ENCODE measurements at places on chromosomes 2 and 18.

DNA sequence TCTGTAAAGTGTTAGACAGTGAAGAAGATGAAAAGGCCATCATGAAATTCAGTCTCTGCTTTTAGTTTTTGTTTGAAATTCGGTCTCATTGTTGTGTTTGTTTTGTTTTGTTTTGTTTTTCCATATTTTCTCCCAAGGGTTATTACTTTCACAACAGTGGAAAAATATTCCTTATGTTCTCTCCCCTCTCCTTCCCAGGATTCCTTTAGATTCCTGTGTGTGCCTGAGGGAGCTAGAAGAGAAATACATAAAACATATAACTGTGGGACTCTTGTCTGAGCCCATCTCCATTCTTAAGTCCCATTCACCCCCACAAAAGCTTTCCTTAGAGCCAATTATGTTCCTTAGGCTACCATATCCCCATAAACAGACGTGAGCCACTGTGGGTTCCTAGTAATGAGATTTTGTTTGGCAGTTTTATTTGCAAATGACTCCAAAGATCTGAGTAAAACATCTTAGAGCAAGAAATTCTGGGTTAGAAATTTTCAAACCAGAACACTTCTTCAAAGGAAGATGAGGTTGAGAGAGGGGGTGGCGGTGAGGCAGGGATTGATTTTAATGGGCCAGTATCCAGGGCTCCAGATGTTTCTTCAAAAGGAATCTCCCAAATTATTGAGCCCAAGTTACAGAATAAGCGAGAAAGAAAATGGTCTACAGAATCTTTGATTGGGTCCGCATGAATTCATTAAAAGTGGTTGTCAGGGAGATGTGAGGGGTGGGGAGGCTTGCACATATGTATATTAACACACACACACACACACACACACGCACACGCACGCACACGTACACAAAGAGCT, 157.8 kb upstream of the TNP1 start:
- no peak for DNase-seq

- DNase-seq = no peak
These were observed 564.0 kb downstream of the TNS1 start for GRCh38 chr2:217438821-217439220.

- DNase-seq = no peak
These were observed 365.5 kb upstream of the ID2 start for GRCh38 chr2:8316356-8316755.

DNA sequence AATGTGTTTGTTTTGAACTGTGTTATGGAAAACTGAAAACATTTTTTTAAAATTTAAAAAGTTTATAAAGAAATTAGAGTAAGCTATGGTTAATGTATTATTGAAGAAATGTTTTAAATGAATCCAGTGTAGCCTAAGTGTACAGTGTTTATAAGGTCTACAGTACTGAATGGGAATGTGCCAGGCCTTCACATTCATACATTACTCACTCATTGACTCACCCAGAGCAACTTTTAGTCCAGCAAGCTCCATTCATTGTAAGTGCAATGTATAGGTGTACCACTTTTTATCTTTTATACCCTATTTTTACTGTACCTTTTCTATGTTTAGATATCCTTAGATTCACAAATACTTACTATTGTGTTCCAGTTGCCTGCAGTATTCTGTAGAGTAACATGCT, 215.1 kb upstream of the THUMPD2 start:
- no peak for DNase-seq

GRCh38 chr18:3869848-3870247, 419.9 kb downstream of the TGIF1 start:
- no peak for DNase-seq

- DNase-seq = no peak
These were observed 121.8 kb downstream of the PLB1 start for GRCh38 chr2:28617502-28618184.

DNA sequence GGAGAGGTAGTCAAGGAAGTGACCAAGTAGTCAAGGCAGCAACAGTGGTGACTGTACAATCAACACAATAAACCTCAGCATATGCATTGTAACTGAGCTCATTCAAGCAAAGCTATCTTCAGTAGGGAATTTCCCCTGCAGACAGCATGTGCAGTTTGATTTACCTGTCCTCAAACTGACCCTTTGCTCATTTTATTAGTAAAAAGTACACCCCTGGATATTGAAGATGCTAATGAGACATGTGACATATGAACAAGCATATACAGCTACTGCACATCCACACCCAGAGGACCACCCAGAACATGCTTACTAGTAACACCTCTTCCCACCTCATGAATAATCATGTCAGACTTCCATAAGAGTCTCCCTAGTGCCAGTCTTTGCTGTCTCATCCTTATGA, 15.4 kb downstream of the C2orf81 start:
- no peak for DNase-seq

DNA sequence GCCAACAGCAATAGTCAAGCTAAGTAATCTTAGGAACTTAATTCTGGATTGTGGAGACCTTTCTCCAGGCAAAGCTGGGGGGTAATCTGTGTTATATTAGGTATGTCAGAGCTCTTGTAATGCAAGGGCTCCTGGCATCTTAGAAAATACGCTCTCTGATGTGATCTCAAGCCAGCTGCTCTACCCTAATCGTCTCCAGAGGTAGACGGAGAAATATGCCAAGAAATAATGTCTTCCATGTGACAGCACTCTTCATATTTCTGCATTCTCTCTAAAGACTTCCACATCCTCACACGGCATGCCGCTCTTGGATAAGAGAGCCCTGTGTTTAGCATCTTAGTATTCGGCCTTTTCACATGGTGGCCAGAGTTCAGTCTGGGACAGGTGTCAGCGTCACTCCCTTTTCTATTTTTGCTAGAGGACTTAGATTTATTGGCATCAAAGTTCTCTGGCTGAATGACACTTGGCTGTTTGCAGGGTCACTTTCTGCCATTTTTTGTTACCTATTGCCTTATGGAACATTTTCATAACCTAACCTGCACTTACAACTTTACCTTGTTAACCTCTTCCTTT, 25.2 kb downstream of the CAPN13 start:
- no peak for DNase-seq

- DNase-seq = no peak
These were observed 124.2 kb downstream of the AGAP1 start for GRCh38 chr2:235618039-235618438.

DNA sequence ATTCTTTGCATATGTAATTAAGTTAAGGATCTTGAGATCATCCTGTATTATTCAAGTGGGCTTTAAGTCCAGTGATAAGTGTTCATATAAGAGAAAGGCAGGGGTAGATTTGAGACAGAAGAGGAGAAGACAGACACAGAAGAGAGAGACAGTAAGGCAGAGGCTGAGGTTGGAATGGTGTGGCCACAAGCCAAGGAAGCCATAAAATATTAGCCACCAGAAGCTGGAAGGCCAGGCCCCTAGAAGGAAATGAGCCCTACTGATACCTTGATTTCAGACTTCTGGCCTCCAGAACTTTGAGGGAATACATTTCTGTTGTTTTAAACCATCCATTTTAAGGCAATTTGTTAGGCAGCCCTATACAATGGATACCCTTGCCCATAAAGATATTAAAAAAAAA, 66.9 kb upstream of the DLX2 start:
- no peak for DNase-seq

DNA sequence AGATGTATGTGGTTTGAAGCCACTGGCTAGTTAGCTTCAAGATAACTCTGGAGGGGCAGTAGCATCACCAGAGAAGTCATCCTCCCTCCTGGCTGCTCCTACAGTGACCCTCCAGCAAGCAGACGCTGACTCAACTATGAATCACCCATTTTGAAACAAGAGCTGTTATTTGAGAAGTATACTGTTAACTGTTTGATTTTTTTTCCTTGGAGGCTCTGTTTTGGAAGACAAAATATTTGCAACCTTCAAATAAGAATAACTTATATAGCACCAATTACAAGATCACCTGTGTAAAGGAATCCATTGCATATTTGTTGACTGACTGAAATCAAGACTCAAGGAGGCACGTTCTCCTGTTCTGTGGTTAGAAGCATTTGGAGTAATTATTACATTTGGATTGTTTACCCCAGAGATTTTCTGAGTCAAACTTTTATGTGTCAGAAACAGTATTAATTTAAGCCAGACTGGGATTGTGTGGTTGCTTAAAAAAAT, 313.8 kb downstream of the MTX2 start:
- DNase-seq = no peak

DNA sequence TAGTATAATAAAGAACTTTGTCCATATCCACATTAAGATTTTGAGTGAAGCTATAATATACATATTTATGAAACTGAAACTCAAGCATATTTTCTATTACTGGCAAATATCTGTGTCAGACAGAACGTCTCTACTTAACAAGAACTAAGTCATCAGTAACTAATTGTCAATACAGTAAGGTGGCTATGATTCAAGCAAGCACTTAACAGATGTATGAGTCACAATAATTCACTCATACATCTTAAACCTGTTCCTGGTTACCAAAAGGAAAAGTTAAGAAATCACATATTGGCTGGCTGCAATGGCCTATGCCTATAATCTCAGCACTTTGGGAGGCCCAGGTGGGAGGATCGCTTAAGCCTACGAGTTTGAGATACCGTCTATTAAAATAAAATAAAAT, 96.0 kb downstream of the SOS1 start:
- no peak for DNase-seq

DNA sequence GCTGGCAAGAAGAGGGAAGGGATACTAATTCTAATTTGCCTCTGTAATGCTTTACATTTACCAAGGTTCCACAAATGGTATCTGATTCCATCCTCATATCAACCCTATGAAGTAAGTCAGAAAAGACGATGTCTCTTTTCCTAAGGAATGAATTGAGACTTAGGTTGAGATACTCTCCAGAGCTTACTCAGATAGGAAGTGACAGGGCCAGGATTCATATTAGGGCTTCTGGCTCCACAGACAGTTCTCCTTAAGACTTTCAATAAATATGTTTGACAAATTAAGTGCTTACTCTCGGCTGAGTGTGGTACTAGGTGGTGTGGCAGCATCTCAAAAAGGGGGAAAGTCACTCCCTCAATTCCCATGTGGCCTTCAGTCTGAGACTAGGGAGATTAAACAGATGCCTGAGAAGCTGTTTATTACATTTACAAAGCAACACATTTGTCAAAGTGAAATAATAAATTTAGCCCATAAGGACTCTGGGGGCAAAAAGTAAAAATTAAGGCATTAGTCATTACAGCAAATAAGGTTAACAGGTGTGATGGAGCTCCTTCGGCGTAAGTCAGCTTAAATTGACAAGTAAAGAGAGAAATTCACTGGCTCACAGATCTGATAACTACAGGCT, 14.2 kb downstream of the CDK15 start:
- DNase-seq = no peak

DNA sequence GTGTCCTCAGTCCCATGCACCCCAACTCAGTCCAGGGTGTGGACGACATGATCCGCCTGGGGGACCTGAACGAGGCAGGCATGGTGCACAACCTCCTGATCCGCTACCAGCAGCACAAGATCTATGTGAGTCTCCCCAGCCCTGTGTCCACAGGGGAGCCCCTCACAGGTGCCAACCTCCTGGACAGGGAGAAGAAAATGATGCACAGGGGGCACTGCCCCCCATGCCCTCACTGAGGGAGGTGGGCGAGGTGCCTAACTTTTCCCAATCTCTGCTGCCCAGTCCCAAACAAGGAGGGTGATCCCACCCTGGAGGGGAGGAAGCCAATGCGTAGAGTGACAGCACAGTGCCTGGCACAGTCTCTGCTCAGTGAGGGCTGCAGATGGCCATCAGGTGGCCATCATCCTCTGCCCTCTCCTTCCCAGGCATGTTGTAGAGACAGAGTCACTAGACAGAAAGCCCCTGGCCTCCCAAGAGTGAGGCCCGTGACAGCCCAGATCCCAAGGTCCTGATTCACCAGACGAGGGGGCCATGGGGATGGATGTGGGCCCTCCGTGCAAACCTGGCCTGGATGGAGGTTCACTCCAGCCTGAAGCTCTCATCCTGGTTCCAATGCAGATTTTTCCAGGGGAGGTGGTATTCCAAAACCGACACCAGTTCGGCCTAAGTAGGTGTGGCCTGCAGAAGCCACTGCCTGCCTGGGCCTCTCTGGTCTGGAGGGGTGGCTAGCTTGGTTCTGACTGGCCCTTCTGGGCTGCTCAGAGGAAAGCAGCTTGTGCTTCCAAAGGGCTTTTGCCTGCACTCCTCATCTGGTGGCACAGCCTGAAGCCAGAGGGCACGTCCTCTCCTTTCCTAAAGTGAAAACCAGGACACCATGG, 30.0 kb downstream of the MYO7B start:
- DNase-seq = no peak

- DNase-seq = no peak
These were observed 29.8 kb upstream of the LMAN1 start for GRCh38 chr18:59388817-59389216.
